ENCODE measurements at places on chromosomes 6 and 20.

DNA sequence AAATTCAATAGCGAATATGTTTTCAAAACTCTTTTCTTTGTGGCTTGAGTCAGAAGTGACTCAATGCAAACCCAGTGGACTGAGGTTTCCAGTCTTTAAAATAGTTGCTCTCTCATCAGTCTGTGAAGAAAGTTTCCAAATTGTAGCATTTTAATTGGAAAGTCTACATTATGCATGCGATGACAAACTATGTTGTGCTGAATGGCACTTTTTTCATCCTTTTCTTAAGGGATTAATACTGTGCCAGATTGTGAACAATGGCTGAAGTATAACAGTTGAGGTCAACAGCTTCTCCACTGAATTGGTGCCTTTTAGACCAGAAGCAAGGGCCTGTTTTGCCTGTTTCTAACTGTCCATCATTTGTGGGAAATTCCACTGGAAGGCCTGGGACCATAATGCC lies 377.1 kb downstream of the BTBD9 start:
- ATAC-seq: no peak

GRCh38 chr6:41712651-41713103 lies 22.7 kb downstream of the TFEB start:
- peak; percentile 71 for ATAC-seq

GRCh38 chr6:26205625-26206574 lies 118.7 kb downstream of the HFE start:
- ATAC-seq: peak; percentile 16

GRCh38 chr20:44273231-44274215 lies 26.4 kb downstream of the GDAP1L1 start:
- ATAC-seq: no peak

GRCh38 chr6:154239392-154239791 lies 117.2 kb downstream of the IPCEF1 start:
- ATAC-seq: no peak

DNA sequence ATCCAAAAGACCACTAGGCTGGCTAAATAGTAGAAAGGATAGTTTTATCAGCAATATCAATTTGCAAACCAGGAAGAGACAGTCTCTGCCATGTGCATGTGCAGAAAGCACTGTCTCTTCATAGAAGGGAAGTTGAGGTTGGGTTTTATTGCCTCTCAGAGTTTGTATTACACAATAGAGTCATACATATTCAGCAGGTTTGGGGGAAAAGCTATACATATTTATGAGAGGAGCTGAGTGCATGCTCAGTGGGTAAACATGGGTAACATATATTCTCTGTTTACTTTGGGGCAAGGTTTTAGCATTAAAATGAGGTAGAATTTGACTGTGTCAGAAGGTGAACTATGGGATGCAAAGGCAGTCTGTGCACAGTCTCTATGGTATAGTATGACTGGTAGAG lies 14.9 kb downstream of the TMEM170B start:
- no peak for ATAC-seq

- no peak for ATAC-seq
Measured at GRCh38 chr6:45448417-45449389, 71.0 kb upstream of the SUPT3H start.

GRCh38 chr6:100153636-100154275 lies 159.7 kb upstream of the MCHR2 start:
- no peak for ATAC-seq

DNA sequence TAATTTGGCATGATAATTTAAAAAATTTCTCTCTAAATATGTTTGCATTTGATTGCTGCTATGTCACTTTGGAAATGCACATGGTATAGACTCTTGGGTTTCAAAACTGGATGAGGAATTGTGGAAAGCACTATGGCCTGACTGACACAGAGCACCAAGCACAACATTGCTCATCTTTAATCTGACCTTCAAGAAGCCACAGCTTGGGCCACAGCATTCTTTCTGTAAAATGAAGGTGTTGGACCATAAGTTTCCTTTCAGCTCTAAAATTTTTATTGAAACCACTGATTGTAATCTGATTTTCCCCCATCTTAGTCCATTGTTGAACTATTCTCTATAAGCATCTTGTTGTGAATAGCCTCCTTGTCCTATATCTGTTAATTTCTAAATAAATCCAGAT lies 41.0 kb downstream of the QKI start:
- ATAC-seq: no peak

Measured in gastroesophageal sphincter (tissue), 4 donors.